ENCODE measurements at places on chromosomes 7 and 10. TPM values are rescaled to one million over a fixed set of nuclear protein-coding genes. Genes with fewer than 3 reads are reported as not detected.

- DNase-seq: no peak
Observed at GRCh38 chr7:81740403-81740802, 29.4 kb downstream of the HGF start.

DNA sequence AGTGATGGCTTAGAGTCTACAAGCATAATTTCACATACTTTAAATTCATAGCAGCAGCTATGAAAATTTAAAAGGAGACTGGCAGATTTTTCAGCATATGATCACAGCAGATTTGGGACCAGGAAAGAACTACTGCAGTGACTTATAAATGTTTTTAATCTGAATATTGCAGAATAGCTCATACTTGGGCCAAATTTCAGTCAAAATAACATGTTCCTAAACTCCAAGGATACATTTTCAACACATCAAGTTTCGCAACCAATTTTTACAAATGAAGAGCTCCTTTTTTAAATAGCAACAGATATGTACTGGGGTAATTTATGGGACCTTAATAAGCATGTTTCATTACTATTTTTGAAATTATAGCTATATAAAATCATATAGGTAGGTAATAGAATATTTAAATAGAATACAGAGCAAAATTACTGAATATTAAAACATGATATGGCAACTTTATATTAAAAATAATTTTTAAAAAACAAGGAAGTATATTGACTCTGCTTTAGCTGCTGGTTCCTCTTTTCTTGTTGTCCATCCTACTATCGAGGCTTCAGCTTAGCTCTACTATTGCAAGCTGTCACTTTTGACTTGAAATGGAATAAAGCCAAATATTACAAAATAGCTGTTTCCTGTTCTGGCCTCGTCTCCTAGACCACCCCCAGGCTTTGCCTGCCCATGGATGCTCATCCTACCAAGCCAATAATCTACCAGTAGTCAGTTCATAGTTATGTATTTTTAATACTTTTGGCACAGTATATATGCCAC is 123.1 kb downstream of the NRBF2 start:
- no peak for DNase-seq

DNA sequence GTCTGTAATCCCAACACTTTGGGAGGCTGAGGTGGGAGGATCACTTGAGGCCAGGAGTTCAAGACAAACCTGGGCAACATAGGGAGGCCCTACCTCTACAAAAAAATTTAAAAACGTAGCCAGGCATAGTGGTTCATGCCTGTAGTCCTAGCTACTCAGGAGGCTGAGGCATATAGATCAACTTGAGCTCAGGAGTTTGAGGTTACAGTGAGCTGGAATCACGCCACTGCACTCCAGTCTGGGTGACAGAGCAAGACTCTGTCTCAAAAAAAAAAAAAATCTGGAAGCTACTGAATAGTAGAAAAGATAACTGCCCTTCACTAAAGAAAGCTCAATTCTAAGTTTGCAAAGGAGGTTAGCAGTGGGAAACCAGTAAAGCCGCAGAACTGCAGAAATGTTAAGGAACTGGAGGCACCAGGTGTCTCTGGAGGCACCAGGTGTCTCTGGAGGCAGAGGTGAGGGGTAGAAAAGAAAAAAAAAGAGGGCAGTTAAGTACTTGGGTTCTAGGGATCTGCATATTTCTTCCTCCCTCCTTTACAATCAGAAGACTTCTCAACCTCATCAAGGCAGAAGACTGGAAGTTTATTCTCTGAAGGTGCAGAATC is 56.5 kb downstream of the RNLS start:
- DNase-seq: no peak

GRCh38 chr10:2335626-2336025 is 598.3 kb upstream of the ADARB2 start:
- no peak for DNase-seq

DNA sequence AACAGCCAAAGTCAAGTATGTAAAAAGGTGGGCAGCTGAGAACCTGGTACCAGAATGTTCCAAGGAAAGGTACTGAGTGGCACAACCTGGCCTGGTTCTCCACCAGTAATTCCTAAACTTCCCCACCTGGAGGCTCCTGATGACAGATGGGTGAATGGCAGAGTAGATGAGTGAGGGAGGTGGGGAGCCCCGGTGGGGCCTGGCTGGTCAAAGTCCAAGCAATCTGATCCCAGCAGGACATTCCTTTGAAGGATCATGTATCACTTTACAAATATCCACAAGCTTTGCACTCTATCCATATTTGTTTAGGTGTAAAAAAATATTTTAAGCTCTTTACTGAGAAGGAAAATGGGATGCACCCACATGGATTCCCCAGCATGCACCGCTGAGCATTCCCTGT is 250.2 kb downstream of the DPP6 start:
- no peak for DNase-seq

GRCh38 chr10:31648966-31649365 is 279.7 kb downstream of the ARHGAP12 start:
- no peak for DNase-seq

- DNase-seq: no peak
Observed at GRCh38 chr7:127819975-127820731, 168.2 kb downstream of the SND1 start.

Gene ODAD2
- polyA plus RNA-seq: not detected

Gene CTAGE15
- not detected for polyA plus RNA-seq
